ENCODE measurements at places on chromosomes 7 and 10.

GRCh38 chr10:84211566-84211965 lies 13.8 kb downstream of the LRIT2 start:
- no peak for DNase-seq

DNA sequence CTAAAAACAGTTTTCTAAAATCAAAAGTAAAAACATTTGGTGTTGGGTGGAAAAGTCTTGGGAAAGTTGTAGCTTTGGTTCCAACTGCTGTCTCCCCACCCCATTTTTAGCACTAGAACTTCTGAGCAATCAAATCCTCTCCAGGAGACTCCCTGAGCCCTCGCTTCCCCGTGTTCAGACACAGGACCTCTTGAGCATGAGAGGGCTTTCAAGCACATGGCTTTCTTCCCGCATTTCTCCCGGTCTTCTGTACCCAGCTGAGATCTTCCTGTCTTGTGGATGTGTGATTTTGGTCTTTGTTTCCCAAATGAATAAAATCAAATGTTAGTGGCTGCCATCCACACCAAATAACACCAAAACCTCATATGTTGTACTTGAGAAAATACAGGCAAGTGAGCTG lies 5.0 kb downstream of the CXCL12 start:
- DNase-seq, result no peak

- DNase-seq, result no peak
Measured at GRCh38 chr7:22137466-22137865, 191.8 kb upstream of the CDCA7L start.

GRCh38 chr10:93039721-93040120 lies 20.9 kb upstream of the CYP26C1 start:
- no peak for DNase-seq

GRCh38 chr10:57168611-57169240 lies 807.7 kb upstream of the ZWINT start:
- peak; percentile 23 for DNase-seq

DNA sequence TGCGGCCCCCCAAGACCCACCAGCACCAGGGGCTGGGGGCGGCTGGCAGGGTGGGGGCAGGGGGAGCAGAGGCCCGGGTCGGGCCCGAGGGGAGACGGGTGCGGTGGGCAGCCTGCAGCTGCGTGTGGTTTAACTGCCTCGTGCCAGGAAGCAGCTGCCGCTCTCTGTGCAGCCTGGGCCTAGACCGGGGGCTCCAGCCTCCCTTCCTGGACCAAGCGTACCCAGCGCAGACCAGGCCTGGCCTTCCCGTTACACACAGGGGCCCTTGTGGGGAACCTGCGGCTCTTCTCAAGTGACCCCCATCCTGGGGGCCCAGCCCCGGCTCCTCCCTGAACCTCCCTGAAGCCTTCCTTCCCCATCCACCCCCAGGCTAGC lies 6.6 kb upstream of the INTS1 start:
- no peak for DNase-seq

GRCh38 chr7:51069411-51070083 lies 247.1 kb downstream of the COBL start:
- no peak for DNase-seq

- no peak for DNase-seq
Measured at GRCh38 chr10:683448-684071, 5.9 kb downstream of the DIP2C start.

- no peak for DNase-seq
Measured at GRCh38 chr10:112148331-112148730, 35.2 kb downstream of the GPAM start.

- DNase-seq, result no peak
Measured at GRCh38 chr7:1770331-1770730, 100.3 kb downstream of the ELFN1 start.

DNA sequence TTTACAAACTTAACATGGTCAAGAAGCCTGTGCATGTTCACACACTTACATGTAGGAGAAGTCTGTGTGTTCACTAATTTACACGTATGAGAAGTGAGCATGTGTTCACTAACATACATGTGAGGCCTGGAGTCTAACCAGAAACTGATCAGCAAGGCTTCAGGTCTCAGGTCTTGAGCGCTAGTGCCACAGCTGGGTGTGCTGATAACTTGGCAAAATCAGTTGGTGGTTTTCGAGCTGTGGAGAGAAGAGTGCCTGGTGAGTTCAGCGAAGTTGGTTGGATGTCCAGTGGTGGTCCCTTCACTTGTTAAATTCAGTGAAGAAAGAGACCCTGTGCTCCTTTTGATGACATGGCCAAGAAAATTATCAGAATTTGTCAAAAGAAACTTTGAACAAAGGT lies 98.7 kb downstream of the CELF2 start:
- no peak for DNase-seq

GRCh38 chr10:3294919-3295581 lies 122.5 kb upstream of the PITRM1 start:
- DNase-seq, result no peak

- DNase-seq, result no peak
Measured at GRCh38 chr10:8544057-8544380, 489.5 kb downstream of the GATA3 start.

- no peak for DNase-seq
Measured at GRCh38 chr7:97457054-97457453, 274.8 kb upstream of the TAC1 start.

- peak; percentile 9 for DNase-seq
Measured at GRCh38 chr10:12782537-12782936, 219.0 kb downstream of the CCDC3 start.

DNA sequence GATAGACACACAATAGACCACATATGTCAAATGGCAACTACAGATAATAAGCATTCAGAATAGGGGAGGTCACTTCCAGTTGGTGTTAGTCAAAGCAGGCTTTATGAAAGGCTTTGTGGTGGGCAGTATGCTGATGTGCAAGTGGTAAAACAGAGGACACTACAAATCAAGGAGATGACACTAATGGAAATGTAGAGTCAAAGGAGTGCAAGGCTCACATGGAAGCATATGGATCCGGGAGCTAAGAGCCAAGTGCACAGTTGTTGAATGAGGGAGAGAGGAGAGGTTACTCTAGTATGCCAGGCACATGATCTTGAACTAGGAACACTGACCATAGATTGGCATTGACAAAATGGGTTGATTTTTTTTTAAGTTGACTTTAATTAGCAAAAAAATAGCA lies 62.7 kb downstream of the GRM3 start:
- no peak for DNase-seq
